ENCODE measurements at places on chromosomes 3 and 15.

DNA sequence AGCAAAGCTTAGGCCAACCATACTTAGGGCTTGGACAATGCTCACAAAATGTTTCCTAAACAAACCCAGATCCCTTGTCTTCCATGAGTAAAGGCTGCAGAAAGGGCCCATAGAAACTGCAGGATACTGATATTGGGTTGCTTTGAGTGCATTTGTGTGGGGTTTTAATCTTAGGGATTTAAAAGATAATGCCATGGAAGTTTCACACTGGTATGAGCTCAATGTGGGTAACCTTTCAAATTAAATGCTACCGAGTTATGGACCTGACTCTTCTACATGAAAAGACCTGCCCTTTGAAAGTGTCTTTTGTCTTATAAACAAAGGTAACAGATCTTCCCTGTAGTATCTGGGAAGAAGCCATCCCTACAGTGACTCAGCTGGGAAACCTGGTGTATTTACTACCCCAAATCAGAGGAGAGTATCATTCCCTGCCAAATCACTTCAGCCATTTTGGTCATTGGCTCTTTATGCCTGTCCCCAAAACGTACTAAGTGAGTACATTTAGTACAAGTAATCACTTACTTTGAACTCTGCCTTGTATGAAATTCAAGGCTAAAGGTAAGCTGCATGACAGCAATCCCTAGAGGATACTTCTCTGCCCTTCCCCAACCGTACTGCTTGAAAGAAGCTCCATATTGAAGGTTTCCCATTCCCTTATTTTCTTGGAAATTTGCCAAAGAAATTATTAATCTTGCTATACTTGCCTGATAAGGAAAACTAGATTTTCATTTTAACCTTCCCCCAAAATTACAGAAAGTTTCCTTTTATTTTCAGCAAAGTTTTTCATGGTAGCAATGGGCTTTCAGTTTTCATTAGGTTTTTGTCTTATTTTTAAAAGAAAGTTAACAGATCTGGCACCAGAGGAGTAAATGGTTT, 7.2 kb downstream of the TM4SF1 start:
- peak; percentile 63 for DNase-seq

- no peak for DNase-seq
Observed at GRCh38 chr15:79572691-79573404, 140.7 kb downstream of the MINAR1 start.

- DNase-seq: no peak
Observed at GRCh38 chr3:38268522-38268921, 2.9 kb downstream of the SLC22A13 start.

- DNase-seq: no peak
Observed at GRCh38 chr15:91889111-91889815, 35.8 kb downstream of the SLCO3A1 start.

- DNase-seq: no peak
Observed at GRCh38 chr15:90035095-90035839, 34.1 kb downstream of the ZNF710 start.

GRCh38 chr3:43327582-43327979, 41.2 kb downstream of the SNRK start:
- no peak for DNase-seq

DNA sequence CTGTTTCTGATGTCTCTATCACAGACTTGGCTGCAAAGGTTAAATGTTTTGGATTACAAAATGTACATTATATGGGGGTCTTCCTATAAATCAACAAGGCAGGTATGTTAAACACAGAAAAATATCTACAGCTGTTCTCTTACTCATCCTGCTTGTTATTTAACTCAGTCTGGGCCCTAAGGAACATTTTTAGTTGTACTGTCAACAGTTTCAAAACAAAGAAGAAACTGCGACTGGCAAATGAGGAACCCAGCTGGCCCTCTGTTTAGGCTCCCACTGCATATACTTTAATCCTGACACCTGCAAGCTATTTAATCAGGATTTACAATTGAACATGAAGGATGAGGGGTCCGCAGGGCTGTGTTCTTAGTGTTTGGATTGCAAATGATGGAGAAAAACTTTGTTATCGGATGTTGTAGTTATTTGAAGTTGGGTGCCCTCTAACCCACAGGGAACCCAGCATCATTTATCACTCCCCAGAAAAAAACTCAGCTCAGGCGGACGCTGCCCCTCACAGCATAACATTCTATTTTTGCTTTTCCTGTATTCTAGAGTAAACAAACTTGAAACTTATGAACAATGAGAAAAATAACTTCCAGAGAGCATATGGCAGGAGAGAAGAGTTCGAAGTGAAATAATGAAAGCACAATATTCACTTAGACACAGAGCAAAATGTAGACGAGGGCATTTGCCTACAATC, 91.2 kb downstream of the POLR2M start:
- DNase-seq: no peak

- DNase-seq: no peak
Observed at GRCh38 chr15:100942656-100943425, 23.7 kb downstream of the LRRK1 start.

DNA sequence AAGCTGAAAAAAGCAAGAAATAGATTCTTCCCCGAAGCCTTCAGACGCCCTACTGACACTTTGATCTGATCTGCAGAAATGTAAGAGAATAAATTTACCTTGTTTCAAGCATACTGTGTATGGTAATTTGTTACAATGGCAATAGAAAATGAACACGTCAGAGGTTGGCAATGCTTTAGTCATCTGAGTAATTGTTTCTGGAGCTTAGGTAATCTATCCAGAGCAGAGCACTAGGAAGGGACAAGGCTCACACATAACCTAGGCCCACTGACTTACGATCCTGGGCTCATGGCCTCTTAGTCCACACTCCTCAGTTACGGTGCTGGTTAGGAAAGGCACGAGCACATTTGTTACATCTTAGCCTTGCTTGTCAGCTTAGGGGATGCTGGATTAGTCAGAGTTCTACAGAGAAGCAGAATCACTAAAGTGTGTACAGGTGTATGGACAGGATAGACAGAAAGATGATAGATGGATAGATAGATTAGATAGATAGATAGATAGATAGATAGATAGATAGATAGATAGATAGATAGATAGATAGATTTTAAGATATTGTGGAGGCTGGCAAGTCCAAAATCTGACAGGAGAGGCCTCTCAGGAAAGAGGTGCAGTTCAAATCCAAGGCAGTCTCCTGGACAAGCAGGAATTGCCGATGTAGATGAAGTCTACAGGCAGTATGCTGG, 46.8 kb upstream of the TBC1D23 start:
- no peak for DNase-seq

GRCh38 chr3:168102735-168103410, 7.1 kb upstream of the GOLIM4 start:
- DNase-seq: no peak

DNA sequence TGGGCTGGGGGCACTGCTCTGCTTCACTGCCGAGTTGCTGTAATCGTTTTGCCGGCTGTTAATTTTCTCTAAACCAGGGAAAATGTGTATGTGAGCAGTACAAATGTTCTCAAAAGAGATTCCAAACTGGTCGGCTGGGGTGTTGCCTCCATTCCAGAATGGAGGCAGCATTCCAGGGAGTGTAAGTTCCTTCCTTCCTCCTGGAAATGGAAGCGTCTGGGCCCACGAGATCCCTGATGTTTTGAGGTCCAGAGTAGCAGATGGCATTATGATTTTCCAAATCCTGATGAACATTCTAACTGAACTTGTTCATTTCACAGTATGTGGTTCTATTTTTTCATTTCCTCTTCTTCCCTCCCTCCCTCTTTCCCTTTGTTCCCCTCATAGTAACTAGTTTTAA, 64.4 kb upstream of the SKOR1 start:
- no peak for DNase-seq

GRCh38 chr3:158095111-158095813, 11.0 kb downstream of the SHOX2 start:
- DNase-seq: no peak

- no peak for DNase-seq
Observed at GRCh38 chr15:67049351-67050044, 15.9 kb upstream of the SMAD3 start.

DNA sequence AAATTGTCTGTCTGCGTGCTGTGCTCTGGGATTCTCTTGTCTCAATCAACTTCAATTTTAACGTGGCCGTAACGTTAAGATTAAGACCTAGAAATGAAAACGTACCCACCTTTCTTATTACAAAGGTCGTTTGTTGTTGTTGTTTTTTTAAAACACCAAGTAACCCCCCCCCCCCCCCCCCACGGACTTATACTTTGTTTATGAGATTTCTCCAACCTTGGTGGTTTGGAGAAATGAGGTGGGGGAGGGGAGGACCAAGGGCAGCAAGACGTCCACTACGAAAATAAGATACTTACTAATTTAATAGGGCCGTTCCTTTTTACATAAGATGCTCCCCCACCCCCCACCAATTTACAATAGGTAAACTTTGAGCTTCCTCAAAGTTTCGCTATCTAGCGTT, 244.4 kb upstream of the TOPAZ1 start:
- DNase-seq: no peak

- DNase-seq: no peak
Observed at GRCh38 chr3:107938143-107938542, 152.7 kb downstream of the CD47 start.

DNA sequence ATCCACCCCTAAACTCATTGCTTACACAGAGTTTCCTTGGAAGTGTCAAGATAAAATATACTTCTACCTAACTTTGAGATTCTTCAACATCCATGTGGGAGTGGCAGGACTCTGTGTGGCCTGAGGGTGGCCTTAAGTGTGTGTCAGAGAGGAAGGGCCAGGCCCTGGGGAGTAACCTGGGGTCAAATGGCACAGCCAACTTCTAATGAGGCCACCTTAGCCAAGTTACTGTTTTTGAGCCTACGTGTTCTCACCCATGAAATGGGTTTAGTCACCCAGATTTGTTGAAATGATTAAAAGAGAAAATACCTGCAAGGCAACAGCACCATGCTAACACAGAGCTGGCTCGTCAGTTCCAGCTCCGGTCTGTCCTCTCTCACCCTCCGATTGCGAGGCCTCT, 28.5 kb upstream of the UBE2Q2 start:
- no peak for DNase-seq

DNA sequence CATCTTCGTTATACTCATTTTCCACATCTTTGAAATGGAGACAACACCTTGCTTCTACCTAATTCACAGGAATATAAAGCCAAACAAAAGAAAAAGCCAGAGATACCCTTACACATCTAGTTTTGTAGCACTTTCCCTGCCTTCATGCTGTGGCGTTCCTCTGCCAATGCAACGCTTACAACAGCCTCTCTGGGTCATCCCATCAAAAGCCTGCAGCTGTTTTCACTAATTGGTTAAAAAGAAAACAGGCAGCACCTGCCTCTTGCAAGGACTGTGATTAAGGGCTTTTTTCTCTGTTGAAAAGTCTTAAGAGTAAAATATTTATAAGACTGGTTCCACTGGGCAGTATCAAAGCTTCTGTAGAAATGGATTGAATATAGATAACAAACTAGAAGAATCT, 120.3 kb downstream of the FMN1 start:
- no peak for DNase-seq

DNA sequence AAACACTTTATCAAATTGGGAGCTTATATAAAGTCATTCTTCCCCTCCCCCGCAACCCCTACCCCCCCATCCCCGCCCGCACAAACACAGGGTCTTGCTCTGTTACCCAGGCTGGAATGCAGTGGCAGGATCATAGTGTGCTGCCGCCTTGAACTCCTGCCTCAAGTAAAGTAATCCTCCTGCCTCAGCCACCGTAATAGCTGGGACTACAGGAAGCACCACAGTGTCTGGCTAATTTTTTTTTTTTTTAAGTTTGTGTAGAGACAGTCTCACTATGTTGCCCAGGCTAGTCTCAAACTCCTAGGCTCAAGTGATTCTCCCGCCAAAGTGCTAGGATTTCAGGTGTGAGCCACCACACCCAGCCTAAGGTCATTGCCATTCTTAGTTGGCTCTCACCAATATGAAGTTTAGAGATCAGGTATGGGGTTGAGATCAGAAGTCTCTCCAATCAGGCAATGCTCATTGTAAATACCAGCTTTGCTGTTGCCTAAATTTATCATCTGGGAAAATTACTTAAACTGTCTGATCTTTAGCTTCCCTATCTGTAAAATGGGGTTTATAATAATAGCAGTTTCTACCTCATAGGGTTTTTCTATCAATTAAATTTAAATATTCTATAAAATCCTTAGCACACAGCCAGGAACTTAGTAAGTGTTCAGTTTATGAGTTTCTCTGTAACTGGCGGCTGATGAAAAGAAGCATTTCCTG, 60.3 kb downstream of the TGFBR2 start:
- DNase-seq: no peak

DNA sequence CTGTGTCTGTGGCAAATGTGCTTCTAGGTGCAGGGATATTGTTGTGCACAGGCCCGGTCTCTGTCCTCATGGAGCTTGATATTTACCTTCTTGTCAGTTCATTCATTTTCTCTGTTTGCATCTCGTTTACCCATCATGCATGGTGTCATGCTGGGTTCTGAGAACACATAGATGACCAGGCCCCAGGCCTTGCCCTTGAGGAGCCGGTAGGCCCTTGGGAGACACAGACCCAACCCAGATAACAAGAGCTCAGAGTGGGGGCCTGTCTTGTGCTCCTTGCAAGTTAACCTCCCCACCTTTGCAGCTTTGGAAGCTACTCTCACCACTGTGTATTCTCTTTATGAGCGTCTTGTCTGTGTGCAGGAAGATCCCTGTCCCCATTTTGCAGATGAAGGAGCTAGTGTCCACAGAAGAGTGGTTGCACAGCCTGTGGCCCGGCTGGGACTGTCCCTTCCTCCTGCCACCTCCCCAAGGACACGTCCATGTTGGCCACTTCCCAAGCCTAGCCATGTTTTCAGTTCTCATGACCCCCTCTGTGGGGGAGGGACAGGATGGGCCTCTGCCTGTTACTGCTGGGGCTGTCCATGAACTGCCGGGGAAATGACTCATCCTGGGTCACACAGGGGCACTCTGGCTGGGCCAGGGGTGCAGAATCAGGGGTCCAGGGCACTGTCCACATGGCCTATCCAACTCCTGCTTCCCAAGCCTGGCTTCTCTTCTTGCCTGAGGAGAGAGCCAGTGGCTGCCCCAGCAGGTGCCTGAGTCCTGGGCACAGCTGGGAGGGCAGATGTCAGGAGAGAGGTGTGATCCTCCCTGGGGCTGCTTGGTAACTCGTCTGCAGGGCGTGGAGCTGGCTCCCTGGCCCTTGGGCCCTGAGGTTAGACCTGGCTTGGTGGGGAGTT, 3.4 kb downstream of the SNX33 start:
- DNase-seq: no peak

DNA sequence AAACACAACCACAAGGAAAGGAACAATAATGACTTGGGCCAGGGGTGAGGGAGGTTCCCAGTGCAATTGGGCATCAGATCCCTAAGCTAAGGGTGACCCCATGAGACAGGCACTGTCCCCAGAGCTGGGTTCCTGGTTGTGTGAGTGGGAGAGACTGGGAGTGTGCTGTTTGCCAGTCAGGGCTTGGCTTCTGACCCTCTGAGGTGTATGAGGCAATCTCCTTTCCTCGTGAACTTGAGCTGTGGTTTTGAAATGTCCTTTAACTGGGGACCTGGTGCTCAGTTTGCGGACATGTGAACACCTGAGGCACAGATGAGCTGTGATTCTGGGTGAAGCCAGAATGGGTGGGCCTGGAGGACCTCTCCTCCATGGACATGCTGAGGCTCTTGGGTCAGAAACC, 58.5 kb upstream of the PLXNA1 start:
- no peak for DNase-seq

- no peak for DNase-seq
Observed at GRCh38 chr3:105691633-105692032, 177.2 kb downstream of the CBLB start.

GRCh38 chr3:169239756-169240155, 423.8 kb downstream of the MECOM start:
- DNase-seq: no peak

Measured in Panc1 (cell line).